HepG2 (cell line): ENCODE measurements at places on chromosomes 1 and 21.

DNA sequence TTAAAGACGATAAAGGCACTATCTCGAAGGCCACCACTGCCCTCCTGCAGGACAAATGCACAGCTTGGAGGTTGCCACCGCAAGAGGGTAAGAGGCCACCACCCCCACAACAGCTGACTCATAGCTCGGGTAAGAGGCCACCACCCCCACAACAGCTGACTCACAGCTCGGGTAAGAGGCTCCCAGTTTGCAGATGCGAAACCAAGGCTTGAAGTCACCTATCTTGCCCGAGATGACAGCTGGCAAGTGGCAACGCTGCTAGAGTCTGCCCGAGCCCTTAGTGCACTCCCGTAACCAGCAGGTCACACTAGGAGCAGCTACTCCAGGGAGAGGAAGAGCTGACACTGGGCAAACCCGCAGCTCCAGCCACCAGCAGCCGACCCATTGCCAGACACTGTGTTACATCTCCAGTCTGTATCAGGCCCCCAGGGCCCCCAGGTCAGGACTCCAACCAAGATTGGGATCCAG, 17.1 kb upstream of the SPSB1 start:
- DNase-seq = peak; percentile 46

- DNase-seq = no peak
Observed at GRCh38 chr21:34697826-34698225, 29.0 kb downstream of the CLIC6 start.

DNA sequence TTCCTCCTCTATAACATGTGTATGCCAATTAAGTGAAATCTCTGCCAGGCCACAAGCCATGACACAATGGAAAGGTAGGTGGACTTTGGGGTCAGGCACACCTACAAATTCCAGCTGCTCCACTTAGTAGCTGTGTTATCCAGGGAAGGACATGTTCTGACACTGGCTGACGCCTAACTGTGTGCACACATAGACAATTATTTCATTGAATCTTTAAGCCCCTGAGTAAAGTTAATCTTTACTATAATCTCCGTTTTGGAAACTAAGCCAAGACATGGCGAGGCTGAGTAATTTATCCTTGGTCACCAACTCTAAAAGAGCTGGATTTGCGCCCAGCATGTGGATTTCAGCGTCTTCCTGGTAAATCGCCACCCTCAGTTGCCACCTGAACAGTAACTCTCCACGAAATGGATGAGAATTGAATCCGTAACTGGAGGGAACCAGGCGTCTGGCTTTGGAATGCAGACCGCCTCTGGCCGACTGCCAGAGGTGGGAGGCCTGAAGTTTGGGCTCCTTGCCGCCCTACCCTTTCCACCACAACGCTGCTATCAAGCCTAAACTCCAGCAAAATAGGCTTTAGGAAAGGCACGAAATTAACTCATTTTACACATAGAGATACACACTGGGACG, 888 bp upstream of the SNRPE start:
- DNase-seq = peak; percentile 49

- DNase-seq = no peak
Observed at GRCh38 chr1:48644905-48645605, 131.6 kb downstream of the BEND5 start.

GRCh38 chr1:248807067-248807737, 18.5 kb downstream of the SH3BP5L start:
- peak; percentile 50 for DNase-seq

DNA sequence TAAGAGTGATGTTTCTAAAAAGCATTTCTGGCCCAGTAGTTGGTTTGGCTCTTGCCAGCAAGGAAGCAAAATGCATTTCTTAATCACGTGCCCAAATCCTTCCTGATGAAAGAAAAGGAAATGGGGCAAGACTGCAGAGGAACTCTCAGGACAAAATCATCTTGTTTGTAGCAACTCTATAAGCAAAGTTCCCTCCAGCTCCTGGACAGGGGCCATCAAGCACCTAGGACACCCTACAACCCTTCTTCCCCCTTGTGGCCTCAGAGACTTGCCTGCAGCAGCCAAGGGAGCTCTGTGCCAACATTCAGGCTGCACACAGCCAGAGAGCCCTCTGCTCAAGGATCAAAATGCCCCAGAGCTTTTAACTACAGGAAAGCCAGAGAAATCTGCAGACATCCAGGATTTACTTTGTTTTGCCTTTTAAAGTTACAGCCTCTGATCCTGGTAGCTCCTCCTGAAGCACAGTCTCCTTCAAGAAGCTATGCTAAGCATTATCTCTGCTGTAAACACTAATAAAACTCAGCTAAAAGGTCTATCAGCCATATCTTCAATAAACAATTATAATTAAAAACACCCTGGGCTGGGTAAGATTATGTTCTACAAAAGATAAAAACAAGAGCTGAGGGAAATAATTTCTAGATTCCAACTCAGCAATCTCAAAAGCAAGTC, 105.0 kb downstream of the KIAA0319L start:
- DNase-seq = no peak

DNA sequence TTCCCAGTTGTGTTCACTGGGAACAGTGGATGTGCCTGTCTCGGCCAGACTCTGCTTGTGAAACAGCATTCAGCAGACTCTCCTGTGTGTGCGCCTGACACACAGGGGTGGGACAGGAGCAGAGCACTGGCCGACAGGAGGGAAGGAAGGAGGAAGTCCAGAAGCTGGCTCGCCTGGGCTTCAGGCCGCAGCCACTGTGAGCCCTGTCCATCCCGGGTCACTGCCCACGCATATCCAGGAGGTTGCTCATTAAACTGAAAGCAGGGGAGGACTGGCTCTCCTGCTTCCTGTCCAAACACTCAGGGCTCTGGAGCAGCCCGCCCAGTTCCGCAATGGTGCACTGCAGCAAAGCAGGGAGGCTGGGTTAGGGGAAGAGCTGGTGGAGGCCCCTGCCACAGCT, 218.7 kb upstream of the VAMP3 start:
- DNase-seq = no peak
